Spinal cord (tissue), 10 donors: ENCODE measurements at places on chromosomes 5 and 9. TPM values are rescaled to one million over a fixed set of nuclear protein-coding genes. Genes with fewer than 3 reads are reported as not detected.

FBP2 gene
- 8.0 TPM for total RNA-seq

MOB3B gene
- 9.4 TPM for total RNA-seq

TLX3 gene
- 0.50 TPM for total RNA-seq

ANKRD18A gene
- total RNA-seq, result 10.0 TPM

PJA2 gene
- 111 TPM for total RNA-seq

SLF1 gene
- 15.2 TPM for total RNA-seq

CCL21 gene
- total RNA-seq, result 0.44 TPM

ADRA1B gene
- total RNA-seq, result 2.1 TPM

TRAF1 gene
- 3.5 TPM for total RNA-seq

PCDHB14 gene
- total RNA-seq, result 11.9 TPM

ANXA2R gene
- total RNA-seq, result 1.3 TPM

OBP2B gene
- total RNA-seq, result not detected

UHRF2 gene
- 77.5 TPM for total RNA-seq

LCN15 gene
- total RNA-seq, result not detected

CCL28 gene
- total RNA-seq, result 2.6 TPM

PCDHGC4 gene
- total RNA-seq, result 65.5 TPM

MLANA gene
- total RNA-seq, result 1.7 TPM

PRRX2 gene
- 14.8 TPM for total RNA-seq

CATSPER3 gene
- total RNA-seq, result 0.79 TPM

TUSC1 gene
- 16.5 TPM for total RNA-seq

RNF180 gene
- 16.6 TPM for total RNA-seq

ANKDD1B gene
- total RNA-seq, result 3.4 TPM

SLC6A19 gene
- 0.10 TPM for total RNA-seq

FABP6 gene
- total RNA-seq, result 2.8 TPM

NSUN2 gene
- total RNA-seq, result 44.6 TPM

PCDHGA3 gene
- total RNA-seq, result 9.2 TPM

PAEP gene
- total RNA-seq, result 0.55 TPM

KCNMB1 gene
- 0.83 TPM for total RNA-seq

ARSK gene
- 8.7 TPM for total RNA-seq

TMEM215 gene
- total RNA-seq, result 0.44 TPM

LVRN gene
- total RNA-seq, result 1.9 TPM

NMUR2 gene
- total RNA-seq, result 0.30 TPM

SLC6A18 gene
- not detected for total RNA-seq

FCN2 gene
- not detected for total RNA-seq

HABP4 gene
- 16.8 TPM for total RNA-seq

ZNF462 gene
- 61.7 TPM for total RNA-seq

SHROOM1 gene
- total RNA-seq, result 6.3 TPM

LEAP2 gene
- 0.79 TPM for total RNA-seq

GOLM1 gene
- 113 TPM for total RNA-seq
